HTR-8/SVneo (cell line): ENCODE measurements at places on chromosomes 13 and 19.

DNA sequence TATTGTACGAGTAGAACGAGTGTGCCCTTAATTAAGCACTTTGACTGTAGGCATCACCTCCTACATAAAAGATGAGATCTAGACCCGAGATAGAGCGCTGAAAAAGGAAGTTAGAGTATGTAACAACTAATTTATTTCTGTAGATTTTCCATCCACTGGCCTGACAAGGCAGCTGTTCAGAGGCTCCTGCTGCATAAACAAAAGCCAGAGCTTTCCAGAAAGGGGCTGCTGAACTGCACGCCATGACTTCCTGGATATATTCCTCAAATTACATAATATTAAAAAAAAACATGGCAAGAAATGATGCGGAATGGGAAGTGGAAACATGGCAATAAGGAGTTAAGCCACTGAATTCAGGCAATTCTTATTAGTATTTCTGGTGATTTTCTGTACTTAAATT, 89.7 kb downstream of the AKAP11 start:
- DNase-seq = no peak

GRCh38 chr13:41563341-41563983, 106.1 kb downstream of the RGCC start:
- no peak for DNase-seq

DNA sequence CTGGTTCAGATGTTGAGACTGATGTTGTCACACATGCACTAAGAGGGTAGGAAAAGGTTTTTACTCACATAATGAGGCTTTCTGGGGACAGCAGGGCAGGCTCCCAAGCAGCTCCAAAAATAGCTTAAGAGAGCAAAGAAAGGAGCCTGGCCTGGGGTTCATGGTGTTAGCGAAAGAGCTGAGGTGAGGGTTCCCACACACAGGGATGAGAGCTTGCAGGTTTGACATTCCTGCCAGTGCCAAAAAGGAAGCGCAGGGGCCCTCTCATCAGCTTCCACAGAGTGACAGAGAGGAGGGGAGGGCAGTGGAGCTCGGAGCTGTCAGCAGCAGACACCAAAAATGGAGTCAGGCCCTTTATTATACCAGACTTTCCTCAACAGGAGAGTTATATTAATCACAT, 65.5 kb upstream of the FAM216B start:
- DNase-seq = no peak

- no peak for DNase-seq
Observed at GRCh38 chr19:18924684-18925213, 5.2 kb downstream of the DDX49 start.

- DNase-seq = no peak
Observed at GRCh38 chr13:97301382-97302095, 79.4 kb downstream of the MBNL2 start.

GRCh38 chr13:23744315-23744714, 144.9 kb downstream of the MIPEP start:
- no peak for DNase-seq
